ENCODE measurements at places on chromosomes 12 and 14.
A peak's percentile ranks its signal among the peaks of the same experiment; 100 is the strongest.

GRCh38 chr14:58060077-58060476 lies 91.9 kb downstream of the ARMH4 start:
- DNase-seq: no peak

DNA sequence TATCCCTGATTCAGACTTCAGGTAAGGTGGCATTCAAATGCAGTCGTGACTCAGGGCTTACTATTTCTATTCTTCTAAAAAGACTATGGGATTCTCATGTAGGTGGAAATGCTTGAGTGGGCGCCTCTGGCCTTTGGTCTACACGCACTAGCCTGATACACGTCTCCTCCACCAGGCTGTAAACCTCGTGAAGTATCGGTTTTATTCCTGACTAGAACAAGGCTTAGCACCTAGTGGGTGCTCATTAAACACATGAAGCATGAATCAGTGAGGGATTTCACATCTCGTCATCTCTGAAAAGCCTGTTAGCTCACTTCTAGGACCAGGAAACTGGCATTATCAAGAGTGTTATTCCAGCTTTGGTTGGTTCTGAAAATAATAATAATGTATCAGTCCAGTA lies 17.7 kb upstream of the HNF1A start:
- no peak for DNase-seq

- DNase-seq: peak; percentile 47
Measured at GRCh38 chr14:101181446-101182313, 278.2 kb upstream of the RTL1 start.

GRCh38 chr14:74257078-74257940 lies 18.1 kb downstream of the VSX2 start:
- peak; percentile 76 for DNase-seq

- DNase-seq: no peak
Measured at GRCh38 chr12:48997719-48998496, 1.3 kb downstream of the DDN start.

DNA sequence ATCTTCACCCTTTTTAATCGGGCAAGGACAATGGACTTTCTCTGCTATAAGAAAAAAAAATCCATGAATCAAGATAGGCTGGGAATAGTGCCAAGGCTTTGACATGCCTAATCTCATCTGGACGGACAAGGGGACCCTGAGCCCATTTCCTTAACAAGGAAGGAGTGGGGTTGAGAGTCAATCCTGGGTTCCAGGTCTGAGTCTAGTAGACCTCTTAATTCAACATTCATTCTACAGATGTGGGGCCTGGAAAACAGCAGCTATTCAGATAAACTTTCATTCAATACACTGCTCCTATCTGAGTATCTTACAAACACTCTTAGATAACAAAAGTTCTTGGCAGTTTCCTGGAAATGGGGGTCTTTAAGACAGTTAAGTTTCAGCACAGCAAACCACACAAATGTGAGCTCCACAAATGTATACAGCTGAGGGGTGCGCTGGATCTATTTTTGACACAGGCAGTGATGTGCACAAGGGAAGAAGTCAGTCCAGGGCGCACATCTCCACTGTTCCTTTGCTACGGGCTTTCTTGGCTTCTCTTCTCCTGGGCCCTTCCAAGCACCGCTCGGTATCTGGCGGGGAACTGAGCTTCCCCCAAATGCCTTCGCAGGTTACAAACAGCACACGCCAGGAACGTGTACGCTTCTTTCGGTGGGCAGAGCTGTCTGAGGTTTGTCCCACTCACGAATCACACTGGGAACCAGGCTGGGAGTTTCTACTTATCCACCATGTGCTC lies 82.2 kb upstream of the GPR68 start:
- DNase-seq: no peak

- no peak for DNase-seq
Measured at GRCh38 chr14:56057071-56057741, 61.0 kb upstream of the PELI2 start.

DNA sequence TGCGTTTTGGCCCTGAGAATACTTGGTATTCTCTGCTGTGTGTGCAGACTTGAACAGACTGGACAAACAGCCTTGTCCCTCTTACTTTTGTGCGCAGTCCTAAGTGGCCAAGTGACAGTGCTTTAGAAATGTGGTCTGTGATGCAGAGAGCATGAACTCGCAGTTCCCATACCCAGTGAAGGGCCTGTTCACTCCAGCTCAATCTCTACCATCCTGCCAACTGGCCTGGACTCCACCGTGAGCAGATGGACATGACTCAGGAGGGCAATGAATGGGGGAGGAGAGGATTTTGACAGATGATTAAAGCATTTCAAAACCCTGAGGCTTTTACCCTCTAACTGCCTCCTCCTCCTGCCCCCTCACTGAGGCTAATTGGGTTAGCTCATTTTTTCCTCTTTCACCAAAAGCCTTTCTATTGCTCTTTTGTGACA lies 62.5 kb upstream of the PYGL start:
- no peak for DNase-seq

DNA sequence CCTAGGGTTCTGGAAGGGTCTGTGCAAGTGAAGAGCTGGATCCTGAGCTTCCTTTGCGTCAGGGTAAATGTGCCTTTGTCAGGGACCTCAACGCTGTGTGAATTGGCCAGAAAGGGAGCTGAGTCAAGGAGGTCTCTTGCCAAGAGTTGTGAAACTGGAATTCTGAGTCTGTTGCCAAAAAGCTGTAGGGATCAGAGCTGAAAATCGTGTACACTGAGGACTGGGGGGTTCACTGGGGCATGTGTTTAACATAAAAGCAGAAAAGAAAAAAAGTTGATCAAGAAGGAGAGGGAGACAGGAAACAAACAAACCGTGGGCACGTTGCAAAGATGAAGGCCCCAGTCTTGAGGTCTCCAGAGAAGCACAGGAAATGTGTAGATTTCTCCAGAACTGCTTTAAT lies 1081.5 kb downstream of the VRK1 start:
- no peak for DNase-seq

DNA sequence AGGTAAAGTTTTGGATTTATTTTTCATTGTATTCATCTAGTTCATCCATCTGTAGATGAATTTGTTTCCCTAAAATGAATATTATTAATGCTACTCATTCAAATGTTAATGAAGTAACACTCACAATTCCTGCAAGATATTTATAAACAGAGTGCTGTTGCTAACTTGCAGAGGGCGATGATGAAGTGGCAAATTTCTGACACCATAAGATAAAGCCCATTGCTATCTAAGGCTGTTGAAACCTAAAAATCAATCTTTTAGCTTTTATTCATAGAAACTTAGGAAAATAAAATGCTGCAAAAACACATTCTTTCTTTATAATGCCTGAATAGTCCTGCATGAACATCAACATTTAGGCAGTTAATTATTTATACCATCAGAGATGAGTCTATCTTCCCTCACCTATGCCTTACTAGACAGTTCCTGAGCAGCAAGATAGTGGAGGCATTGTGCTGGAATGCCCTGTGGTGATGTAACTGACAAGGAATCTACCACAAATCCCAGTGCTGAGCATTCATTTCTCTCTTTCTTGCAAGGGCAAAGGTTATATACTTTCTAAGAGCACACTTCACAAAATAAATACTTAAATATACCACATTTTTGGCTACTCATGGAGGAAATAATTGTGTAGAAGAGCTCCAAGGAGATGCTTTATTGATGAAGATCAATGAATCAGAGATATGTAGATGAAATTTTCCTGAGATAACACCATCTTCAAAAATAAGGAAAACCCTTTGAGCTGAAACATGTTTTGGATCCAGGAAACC lies 57.6 kb downstream of the LMNTD1 start:
- DNase-seq: no peak

- DNase-seq: no peak
Measured at GRCh38 chr14:23910101-23910875, 43.3 kb upstream of the DHRS4 start.

DNA sequence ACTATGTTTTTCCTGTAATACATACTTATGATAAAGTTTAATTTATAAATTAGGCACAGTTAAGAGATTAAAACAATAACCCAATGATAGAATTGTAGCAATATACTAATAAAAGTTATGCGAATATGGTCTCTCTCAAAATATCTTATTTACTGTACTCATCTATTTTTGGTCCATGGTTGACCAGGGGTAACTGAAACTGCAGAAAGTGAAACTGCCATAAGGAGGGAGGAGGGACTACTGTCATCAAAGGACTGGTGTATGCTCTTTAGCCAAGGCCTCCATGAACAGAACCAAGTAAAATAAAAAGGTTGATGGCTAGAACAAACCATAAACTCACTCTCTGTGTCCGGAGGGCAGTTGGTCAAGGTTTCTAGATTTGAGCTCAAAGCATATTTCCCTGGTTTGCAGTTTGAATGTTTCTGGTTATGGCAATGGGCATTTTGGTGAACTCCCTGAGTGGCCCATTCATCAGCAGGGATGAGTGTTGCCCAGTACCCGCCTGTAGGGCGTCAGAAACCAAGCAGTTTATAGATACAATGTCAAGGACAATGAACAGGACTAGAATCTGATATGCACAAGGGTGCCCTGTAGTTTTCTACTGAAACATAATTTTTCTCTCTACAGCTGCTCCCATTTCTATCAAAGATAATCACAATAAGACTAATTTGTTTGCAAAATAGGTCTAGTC lies 19.8 kb downstream of the LEMD3 start:
- DNase-seq: no peak

DNA sequence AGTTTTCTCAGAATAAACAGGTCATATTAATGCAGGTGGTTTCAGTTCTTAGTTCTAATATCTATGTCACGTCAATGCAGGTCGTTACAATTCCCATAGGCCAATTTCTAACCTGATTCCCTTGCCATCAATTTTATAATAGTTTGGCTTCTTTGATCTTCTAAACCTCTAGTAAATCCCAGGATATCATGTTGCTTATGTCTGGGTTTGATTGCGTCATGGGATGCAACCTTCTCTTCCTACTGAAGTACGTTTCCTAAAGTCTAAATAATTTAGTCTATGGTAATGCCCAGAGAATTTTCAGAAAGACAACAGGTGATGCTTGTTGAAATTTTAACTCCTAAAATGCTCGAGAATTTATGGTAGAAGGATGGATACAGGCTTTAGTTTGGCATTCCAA lies 19.2 kb downstream of the TAS2R7 start:
- no peak for DNase-seq

GRCh38 chr14:100868621-100869370 lies 34.7 kb downstream of the RTL1 start:
- peak; percentile 40 for DNase-seq

DNA sequence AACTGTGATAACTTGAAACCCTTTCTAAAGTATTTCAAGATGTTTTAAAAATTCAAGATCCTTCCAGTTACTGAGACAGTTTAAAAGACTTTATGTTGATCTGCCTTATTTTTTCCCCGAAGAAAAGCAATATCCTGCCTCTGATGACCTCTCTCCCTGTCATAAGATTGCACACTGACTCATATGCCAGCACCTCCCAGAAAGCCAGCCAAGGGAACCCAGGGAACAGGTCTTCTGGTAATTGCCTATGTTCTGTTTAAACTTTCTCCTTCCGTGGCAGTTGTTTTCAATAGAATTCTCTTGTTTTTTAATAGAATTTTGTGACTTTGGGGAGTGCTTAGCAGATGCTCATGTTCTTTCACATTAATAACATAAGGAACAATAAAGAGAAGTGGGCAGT lies 300.2 kb upstream of the PRKD1 start:
- no peak for DNase-seq

DNA sequence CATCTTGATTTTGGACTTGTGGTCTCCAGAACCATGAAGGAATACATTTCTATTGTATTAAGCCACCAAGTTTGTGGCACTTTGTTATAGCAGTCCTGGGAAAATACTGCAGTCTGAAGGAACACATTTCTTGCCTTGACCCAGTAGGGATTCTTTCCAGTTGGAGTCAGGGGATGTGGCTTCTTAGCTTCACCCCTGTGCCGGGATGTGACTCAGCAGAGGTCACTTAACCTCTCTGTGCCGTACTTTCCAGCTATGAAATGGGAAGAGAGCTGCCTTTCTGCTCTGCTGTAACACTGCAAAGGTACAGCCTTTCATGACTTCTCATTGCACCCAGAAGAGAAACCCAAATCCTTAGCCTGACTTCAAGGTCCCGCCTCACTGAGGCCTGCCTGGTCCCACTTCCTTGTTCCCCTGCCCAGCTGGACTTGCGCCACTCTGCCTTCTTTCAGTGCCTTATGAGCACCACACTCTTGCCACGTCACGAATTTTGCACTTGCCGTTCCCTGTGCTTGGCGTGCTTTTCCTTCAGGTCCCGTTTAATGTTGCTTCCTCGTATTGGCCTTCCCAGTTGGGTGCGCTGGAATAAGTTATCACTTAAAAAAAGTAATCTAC lies 24.2 kb downstream of the CHST11 start:
- peak; percentile 77 for DNase-seq

GRCh38 chr14:77106666-77107065 lies 8.6 kb downstream of the CIPC start:
- no peak for DNase-seq

- no peak for DNase-seq
Measured at GRCh38 chr14:88422047-88422446, 36.6 kb downstream of the SPATA7 start.

DNA sequence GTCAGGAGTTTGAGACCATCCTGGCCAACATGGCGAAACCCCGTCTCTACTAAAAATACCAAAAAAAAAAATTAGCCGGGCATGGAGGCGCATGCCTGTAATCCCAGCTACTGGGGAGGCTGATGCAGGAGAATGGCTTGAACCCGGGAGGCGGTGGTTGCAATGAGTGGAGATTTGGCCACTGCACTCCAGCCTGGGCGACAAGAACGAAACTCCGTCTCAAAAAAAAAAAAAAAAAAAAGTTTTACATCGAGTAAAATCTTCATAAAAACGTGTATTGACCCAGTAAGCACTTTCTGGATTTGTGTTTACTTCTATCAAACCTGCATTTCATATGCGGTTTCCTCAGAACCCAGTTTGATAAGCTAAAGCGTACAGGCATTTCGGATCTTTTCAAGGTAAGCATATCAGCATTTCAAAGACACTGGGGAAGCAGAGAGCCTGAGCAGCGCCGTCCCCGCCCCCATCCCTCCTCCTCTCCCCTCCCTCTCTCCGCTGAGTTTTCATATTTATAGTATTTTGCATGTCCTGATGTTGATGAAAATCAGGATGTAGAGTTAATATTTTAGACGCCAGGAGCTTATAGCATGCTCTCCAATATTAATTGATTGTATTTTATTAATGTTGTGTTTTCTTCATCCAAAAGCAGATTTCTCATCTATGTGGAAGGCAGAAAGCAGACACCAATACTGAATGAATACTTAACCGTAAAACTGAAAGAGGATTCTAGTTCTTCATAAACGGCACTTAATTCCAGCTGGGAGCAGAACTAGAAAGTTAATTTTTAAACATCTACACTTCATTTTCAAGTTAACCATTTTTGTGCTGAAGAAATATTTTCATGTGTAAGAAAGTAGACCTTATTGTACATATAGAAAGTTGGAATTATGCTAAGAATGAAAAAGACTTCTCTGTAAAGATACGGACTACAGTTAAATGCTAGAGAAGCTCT lies 9.2 kb upstream of the HIP1R start:
- DNase-seq: no peak

GRCh38 chr12:45575417-45575816 lies 154.1 kb upstream of the ARID2 start:
- DNase-seq: no peak

DNA sequence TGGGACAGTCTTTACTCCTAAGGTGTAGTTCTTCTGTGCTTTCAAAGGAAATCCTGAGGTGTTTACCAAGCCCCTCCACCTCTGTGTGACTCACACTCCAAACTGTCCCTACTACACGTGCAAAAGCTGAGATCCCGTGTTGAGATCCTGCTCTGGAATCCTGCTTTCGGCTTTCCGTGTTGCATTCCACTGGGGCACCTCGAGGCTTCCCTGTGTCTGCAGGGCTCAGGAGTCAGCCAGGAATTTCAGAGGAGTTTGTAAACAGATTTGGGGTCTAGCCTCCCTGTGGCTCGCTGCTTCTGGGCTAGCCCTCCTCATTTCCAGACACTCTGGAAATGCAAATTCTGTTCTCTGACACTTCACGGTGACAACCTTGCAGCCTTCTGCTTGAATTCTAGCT lies 48.4 kb downstream of the CACNA2D4 start:
- DNase-seq: no peak

- DNase-seq: peak; percentile 43
Measured at GRCh38 chr12:1859643-1860042, 39.3 kb downstream of the LRTM2 start.
